ENCODE measurements at places on chromosomes 3 and 15.

GRCh38 chr3:40996382-40996781 lies 202.9 kb upstream of the CTNNB1 start:
- no peak for DNase-seq

GRCh38 chr15:101019366-101019896 lies 100.3 kb downstream of the LRRK1 start:
- DNase-seq: no peak

GRCh38 chr15:85871545-85871944 lies 76.8 kb upstream of the KLHL25 start:
- DNase-seq: no peak

DNA sequence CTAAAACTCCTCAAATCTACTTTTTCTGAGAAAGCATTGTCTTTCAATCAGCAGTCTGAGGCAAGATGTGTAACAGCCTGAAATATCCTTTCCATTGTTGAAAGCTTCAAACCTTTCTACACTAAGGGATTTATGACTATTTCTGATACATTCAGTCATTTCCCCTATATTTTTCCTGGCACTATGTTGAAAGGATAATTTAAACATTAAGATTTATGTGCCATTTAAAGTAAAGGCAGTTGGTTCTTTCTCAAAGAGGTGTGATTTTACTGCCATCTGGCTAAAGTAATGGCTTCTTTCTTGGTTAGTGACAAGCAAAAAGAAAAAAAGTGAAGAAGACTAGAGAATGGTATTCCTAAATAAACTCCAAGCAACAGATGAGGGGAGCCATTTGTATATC lies 249.6 kb upstream of the COL8A1 start:
- no peak for DNase-seq

- no peak for DNase-seq
These were observed 199.7 kb upstream of the ARPP21 start for GRCh38 chr3:35439663-35440062.

Measured in mucosa of descending colon (tissue), 3 donors.